ENCODE measurements at places on chromosomes 6 and 20.

GRCh38 chr6:16969699-16970655 lies 131.9 kb upstream of the STMND1 start:
- no peak for DNase-seq

GRCh38 chr6:167342879-167343610 lies 18.2 kb downstream of the TTLL2 start:
- no peak for DNase-seq

- no peak for DNase-seq
These were observed 77.2 kb downstream of the PTPN1 start for GRCh38 chr20:50587291-50587961.

DNA sequence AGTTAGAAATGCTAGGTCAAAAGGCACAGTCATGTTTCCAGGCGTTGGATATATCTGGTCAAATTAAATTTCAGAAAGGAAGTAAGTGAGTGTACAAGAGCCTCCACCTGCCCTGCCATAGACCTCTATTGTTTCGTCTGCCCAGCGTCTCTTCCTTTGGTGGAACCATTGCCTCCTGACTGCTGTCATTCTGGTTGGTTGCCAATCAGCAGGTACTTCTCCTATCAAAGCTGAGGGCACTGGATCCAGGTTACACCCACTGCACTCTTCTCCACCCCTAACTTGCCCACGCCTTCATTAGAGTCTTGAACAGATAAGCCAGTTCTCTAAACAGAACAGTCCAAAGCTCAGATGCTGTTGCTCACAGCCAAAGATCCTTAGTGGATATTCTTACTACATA lies 2.6 kb upstream of the WFDC5 start:
- no peak for DNase-seq

DNA sequence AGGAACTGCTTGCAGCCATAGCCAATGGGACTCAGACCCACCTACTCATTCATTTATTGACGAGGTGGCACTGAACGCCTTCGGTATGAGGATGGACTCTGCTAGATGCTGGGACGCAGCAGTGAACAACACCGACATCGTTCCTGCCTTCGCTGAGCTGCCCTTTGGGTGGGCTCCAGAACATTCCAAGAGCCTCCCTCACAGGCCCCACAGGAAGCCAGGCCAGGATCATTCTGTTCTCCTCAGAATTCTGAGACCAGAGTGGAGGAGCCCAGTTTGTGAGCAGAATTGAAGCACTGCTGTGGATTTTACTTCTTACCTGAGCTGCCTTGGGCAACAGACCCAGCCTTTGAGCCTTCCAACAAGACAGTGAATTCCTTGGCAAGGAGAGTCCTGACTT lies 82.1 kb downstream of the KCNB1 start:
- DNase-seq, result no peak

DNA sequence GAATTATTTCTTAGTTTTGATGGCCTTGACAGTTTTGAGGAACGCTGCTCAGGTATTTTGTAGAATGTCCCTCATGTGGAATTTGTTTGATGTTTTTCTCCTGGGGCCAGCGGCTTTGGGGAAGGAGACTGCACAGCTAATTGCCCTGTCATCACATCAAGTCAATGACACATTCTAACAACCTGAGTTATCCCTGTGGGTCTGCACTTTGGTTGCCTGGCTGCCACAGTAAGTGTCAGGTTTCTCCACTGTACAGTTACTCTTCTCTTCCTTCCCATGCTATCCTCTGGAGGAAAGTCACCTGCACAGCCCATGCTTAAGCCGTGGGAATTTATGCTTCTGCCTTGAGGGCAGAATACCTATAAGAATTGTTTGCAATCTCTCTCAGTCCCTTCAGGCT lies 1.4 kb upstream of the TREML4 start:
- no peak for DNase-seq

Data from forelimb muscle (tissue), 1 donor.